ENCODE measurements at places on chromosomes 16 and 17.

DNA sequence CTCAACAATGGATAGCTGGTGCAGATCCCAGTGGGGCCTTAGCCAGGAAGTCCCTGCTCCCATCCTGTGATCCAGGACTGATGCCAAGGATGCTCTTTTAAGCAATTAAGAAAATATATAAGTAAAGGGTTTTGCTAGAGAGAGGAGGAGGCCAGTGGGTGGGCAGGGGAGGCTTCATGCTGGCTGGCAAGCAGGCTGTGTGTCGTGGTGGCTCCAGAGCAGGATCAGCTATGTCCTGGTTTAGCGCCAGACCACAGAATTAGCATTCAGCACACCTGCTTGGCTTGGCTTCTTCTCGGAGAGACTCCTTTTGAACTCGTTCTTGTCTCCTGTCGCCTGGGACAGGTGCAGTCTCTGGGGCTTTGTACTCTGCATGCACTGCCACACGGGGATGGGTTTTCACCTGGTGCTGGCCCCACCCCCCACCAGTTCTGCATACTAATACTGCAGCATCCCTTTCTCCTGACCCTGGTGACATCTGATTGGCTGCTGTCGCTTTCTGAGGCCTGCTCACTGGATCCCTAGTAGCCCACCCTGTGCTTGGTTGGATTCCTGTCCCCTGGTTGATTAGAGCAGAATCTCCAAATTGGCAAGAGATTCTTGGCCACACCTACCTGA, 66.1 kb downstream of the PLD6 start:
- no peak for DNase-seq

- no peak for DNase-seq
These were observed 1.4 kb upstream of the MRPL28 start for GRCh38 chr16:371515-372301.

DNA sequence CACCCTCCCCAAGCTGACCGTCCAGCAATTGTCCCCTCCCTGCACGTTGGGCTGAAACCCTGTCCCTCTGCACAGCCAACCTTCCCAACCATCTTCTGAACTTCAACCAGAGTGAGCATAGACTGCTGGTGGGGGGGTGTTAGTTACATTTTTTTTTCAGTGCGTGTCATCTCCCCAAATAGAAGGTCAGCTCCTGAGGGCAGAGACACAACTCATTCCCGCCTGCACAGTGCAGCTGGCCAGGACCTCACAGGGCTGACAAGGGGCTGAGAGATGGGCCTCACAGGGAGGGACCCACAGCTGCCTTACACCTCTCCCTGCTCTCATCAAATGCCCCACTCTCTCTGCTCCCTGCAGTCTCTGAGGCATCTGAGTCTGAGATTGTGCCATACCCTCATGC, 8.4 kb downstream of the SRL start:
- no peak for DNase-seq

DNA sequence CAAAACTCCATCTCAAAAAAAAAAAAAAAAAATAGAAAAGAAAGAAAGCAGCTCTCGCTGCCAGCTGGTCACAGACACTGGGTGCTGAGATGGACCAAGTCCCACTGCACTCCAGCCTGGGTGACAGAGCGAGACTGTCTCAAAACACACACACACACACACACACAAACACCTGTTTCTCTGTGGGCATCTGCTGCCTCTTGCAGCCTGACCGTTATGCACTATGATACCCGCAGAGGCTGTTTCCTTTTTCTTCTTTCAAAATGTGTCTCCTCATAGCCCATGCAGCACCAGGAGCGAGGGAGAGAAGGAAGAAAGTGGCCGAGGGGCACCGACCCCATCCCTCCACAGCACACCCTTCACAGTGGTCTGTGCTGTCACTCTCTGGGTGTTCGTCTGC, 36.9 kb upstream of the KLHDC4 start:
- no peak for DNase-seq

GRCh38 chr16:89320782-89321501, 103.4 kb downstream of the ZNF778 start:
- no peak for DNase-seq

- DNase-seq = no peak
These were observed 33.9 kb downstream of the BAHCC1 start for GRCh38 chr17:81428948-81429774.

- DNase-seq = no peak
These were observed 26.9 kb downstream of the PTRH2 start for GRCh38 chr17:59680314-59680713.

- DNase-seq = no peak
These were observed 8.6 kb upstream of the ENPP7 start for GRCh38 chr17:79721993-79722671.

GRCh38 chr16:80375513-80375912, 165.3 kb upstream of the DYNLRB2 start:
- DNase-seq = no peak

GRCh38 chr17:82439194-82439828, 11.2 kb downstream of the CYBC1 start:
- no peak for DNase-seq

GRCh38 chr17:41544935-41545334, 16.8 kb upstream of the KRT19 start:
- no peak for DNase-seq

GRCh38 chr16:30609002-30609925, 925 bp downstream of the ZNF689 start:
- DNase-seq = peak; percentile 55

GRCh38 chr16:87321336-87322107, 4.3 kb upstream of the C16orf95 start:
- no peak for DNase-seq
